Activated naive CD8-positive, alpha-beta T cell treated with anti-CD3 and anti-CD28 coated beads, Interleukin-2, amount 10 ng/mL, durations not matched to agents 7 days and 5 days (primary cell): ENCODE measurements at places on chromosomes 12 and 14. TPM values are rescaled to one million over a fixed set of nuclear protein-coding genes. Genes with fewer than 3 reads are reported as not detected.
A peak's percentile ranks its signal among the peaks of the same experiment; 100 is the strongest.

DNA sequence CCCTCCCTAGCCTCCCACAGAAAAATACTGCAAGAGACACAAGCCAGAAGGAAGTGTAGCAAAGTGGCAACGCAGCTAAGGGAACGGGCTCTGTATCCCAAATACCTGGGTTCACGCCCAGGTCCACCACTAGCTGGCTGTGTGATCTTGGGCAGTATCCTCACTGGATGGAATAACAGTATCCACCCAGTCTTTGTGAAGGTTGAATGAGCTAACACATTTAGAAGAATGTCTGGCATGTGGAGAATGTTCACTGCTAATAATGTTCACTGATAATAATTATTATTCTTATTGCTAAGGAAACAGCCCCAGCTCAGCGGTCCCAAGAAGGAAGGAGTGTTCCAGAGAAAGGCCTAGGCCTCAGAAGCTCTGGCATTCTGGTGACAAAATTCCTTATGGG is 70.9 kb downstream of the VWF start:
- no peaks in the 10 kb centered on the region for H3K4me1 ChIP-seq
- DNase-seq: no peak
- no peak overlapping the region for H3K27ac ChIP-seq
- H3K4me3 ChIP-seq: no peak overlapping the region
- H3K27me3 ChIP-seq: peaks cover 7% of the 10 kb centered on the region

DNA sequence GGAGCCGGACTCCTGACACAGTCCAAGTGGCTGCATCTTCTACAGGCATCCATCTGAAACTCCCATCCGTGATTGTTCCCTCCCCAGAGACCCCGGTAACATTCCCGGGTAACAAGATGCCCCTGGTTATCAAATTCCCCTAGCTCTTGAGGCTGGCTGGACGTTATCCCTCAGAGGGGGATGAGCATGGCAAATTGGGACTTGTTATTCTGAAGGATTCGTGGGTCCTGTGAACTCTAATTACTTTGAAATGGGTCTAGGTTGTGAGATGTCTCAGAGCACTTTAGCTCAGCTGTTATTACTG is 642 bp upstream of the PAN2 start:
- H3K4me3 ChIP-seq: peak overlapping the region; percentile 92
- peaks cover 37% of the 10 kb centered on the region for H3K4me1 ChIP-seq
- H3K36me3 ChIP-seq: peaks cover 9% of the 10 kb centered on the region

Gene DEPDC4
- total RNA-seq: 2.3 TPM

GRCh38 chr14:97641827-97642226 is 844.6 kb downstream of the VRK1 start:
- DNase-seq: no peak
- peaks cover 25% of the 10 kb centered on the region for H3K4me1 ChIP-seq

Gene C14orf39
- not detected for total RNA-seq

DNA sequence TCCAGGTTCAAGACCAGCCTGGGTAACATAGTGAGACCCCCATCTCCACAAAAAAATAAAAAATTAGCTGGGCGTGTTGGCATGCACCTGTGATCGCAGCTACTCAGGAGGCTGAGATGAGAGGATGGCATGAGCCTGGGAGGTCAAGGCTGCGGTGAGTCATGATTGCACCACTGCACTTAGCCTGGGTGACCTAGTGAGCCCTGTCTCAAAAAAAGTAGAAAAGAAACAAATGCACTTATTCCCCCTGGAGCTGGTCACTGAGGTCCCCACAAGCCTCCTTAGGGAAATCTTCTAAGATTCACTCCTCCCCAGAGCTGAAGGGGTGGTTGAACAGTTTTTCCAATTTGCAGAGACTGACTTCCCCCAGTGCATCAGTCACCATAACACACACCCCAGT is 1.6 kb downstream of the CD9 start:
- no peak overlapping the region for H3K27ac ChIP-seq
- peaks cover 37% of the 10 kb centered on the region for H3K27me3 ChIP-seq
- peaks cover 12% of the 10 kb centered on the region for H3K4me1 ChIP-seq
- H3K36me3 ChIP-seq: no peaks in the 10 kb centered on the region

DNA sequence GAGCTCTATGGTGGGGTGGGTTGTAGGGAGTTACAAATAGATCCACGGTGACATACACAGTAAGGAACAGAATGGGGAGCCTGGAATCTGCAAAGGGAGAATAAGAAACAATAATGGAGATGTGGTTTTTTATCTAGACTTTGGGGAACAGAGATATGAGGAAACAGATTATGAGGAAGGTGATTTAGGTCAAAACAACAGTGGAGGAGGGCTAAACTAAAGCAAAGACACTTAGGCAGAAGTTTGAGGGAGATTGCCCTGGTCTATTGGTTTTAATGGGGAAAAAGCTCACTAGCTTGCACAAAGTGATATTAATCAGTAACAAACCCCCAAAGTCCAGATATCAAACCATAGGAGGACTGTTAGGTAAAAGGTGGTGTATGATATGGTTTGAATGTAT is 144.5 kb upstream of the DYRK2 start:
- H3K36me3 ChIP-seq: peaks cover 2% of the 10 kb centered on the region
- peaks cover 6% of the 10 kb centered on the region for H3K4me1 ChIP-seq
- no peak overlapping the region for H3K4me3 ChIP-seq
- no peak for DNase-seq
- H3K27me3 ChIP-seq: no peaks in the 10 kb centered on the region
- H3K27ac ChIP-seq: no peak overlapping the region

- peak overlapping the region; percentile 13 for H3K27ac ChIP-seq
- H3K4me1 ChIP-seq: no peaks in the 10 kb centered on the region
- no peaks in the 10 kb centered on the region for H3K36me3 ChIP-seq
- no peak for DNase-seq
Observed at GRCh38 chr14:102227184-102227964, 77.6 kb downstream of the MOK start.

DNA sequence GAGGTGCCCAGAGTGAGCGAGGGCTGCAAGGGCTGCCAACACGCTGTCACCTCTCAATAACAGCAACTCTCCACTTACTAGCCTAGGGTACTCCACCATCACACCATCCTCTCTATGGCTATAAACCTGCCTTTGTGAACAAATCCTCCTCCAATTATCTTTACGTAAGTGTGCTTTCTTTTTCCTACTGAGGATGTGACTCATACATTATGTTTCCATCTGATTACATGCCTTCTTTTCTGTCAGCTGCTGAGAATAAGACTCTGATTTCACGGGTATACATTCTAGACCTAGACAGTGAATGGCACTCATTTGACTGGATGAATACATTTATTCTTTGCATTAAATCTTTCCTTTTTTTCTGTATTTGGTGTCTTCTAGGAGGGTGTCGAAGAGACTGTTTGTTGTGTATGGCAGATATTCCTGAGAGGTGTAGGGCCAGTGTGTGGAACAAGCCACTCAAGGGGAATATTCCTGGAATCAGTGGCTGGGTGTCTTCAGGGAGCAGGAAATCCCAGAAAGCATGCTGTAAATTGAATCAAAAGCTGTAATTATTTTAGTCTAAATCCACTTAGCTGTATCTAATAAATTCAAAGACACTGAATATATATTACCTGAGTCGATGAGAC is 327.3 kb upstream of the TMTC1 start:
- no peak overlapping the region for H3K27ac ChIP-seq
- DNase-seq: no peak
- no peaks in the 10 kb centered on the region for H3K27me3 ChIP-seq
- no peaks in the 10 kb centered on the region for H3K4me1 ChIP-seq
- H3K36me3 ChIP-seq: no peaks in the 10 kb centered on the region

Gene RNASE4
- total RNA-seq: 0.62 TPM

- peak overlapping the region; percentile 71 for H3K27ac ChIP-seq
- H3K36me3 ChIP-seq: peaks cover 19% of the 10 kb centered on the region
- H3K27me3 ChIP-seq: no peaks in the 10 kb centered on the region
- peaks cover 28% of the 10 kb centered on the region for H3K4me1 ChIP-seq
Observed at GRCh38 chr12:119990382-119990874, 1.4 kb downstream of the BICDL1 start.

GRCh38 chr14:56172571-56172971 is 54.4 kb downstream of the PELI2 start:
- no peak for DNase-seq
- peak overlapping the region; percentile 77 for H3K27ac ChIP-seq
- peaks cover 9% of the 10 kb centered on the region for H3K36me3 ChIP-seq
- peaks cover 3% of the 10 kb centered on the region for H3K27me3 ChIP-seq
- peak overlapping the region; percentile 70 for H3K4me3 ChIP-seq
- H3K4me1 ChIP-seq: peaks cover 33% of the 10 kb centered on the region

Gene SPIC
- not detected for total RNA-seq

Gene ZFHX2
- total RNA-seq: 0.75 TPM

- H3K27me3 ChIP-seq: no peaks in the 10 kb centered on the region
- no peak for DNase-seq
- H3K36me3 ChIP-seq: no peaks in the 10 kb centered on the region
- no peak overlapping the region for H3K4me3 ChIP-seq
- H3K27ac ChIP-seq: no peak overlapping the region
Observed at GRCh38 chr14:32761381-32761968, 177.2 kb upstream of the NPAS3 start.

Gene FAM222A
- total RNA-seq: 0.96 TPM

Gene IFNG-AS1
- total RNA-seq: 5.2 TPM

DNA sequence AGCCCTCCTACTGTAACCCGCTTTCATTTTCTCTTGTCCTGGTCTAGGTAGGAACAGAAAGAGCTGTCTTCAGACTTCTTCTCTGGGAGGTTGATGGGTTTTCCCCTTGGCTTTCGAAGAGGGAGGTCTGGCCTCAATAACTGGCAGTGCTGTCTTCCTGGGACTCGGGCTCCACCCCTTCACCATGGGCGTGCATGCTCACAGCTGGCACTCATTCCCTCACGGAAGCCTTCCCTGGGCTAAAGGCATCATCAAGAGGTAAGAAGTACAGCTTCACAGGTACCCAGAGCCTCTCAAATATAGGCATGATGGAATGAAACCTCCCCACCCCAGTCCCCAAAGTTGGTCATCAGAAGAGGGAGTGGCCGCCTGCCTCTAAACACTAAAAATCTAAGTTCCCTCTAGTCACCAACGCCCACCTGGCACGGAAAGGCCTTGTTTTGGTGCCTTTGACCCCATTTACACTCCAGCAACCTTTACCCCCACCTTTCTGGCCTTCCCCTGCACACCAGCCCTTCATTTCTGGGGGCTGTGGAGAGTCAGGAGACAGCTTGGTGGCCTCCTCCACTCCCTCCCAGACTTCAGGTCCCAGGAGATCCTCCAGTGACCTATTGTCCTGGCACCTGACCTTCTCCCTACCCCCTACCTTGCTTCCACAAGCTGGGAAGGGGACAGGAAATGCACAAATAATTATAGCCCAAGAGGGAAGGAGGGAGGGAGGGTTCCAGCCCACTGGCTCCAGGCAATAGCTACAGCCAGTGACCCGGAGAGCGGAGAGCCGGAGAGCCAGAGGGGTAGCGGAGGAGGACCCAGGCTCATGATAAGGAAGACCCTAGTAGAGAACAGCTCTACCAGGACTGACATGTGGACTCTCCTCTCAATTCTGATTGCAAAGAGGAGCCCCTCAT is 2.8 kb downstream of the RAPGEF3 start:
- no peak overlapping the region for H3K4me3 ChIP-seq
- peaks cover 28% of the 10 kb centered on the region for H3K4me1 ChIP-seq
- H3K36me3 ChIP-seq: no peaks in the 10 kb centered on the region
- DNase-seq: no peak

DNA sequence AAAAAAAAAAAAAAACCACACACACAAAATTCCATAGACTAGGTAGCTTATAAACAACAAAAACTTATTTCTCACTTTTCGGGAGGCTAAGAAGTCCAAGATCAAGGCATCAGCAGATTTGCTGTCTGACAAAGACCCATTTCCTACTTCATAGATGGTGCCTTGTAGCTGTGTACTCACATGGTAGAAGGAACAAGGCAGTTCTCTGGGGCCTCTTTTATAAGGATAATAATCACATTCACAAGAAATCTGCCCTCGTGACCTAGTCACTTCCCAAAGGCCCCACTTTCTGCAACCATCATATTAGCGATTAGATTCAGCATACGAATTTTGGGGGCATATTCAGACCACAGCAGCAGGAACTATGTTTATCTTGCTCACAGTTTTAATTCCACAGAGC is 54.9 kb downstream of the STXBP6 start:
- H3K27me3 ChIP-seq: peaks cover 7% of the 10 kb centered on the region
- H3K4me3 ChIP-seq: no peak overlapping the region
- H3K27ac ChIP-seq: no peak overlapping the region
- H3K36me3 ChIP-seq: no peaks in the 10 kb centered on the region
- DNase-seq: no peak

DNA sequence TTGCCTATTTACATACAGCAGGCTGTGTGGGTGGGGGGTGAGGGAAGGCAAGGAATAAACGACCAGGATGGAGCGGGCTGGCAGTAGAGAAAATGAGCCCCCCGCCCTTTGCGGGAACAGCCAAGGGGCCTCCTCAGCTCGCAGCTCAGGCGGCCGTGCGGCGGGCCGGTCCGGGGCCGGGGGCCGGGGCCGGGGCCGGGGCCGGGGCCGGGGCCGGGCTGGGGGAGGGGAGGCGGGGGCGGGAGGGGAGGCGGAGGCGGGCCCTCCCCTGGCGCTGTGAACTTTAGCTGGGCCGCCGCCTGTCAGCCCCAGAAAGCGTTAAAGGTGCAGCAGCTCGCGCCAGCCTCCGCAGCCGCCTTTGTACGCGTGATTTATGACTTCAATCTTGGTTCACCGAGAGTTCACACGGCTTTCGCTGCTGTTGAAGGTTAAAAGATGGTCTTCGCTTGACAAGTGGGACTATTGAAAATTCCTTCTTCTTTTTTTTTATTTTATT is 28.8 kb downstream of the HOXC4 start:
- H3K4me3 ChIP-seq: peak overlapping the region; percentile 84
- H3K27ac ChIP-seq: peak overlapping the region; percentile 87

DNA sequence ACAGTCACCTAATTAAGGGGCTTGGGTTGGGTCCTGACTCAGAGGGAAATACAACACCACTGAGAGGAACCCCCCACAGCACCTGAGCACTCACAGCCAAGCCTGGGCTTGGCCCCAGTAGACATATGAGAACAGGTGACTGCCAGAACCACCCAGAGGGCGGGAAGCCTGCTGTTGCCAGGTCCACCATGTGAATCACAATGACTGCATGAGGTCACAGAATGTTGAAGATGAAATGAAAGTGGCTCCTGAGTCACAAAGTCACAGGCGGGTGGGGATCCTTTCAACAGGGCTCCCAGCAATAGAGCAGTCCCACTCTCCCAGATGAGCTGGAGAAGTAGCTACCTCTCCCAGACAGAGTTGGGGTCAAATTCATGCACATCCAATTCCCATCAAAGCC is at the start of gene LRRC74A:
TSS of gene LRRC74A (plus strand) at position 287 of the 400 bp plus-strand sequence. CDS start 290 bp downstream, outside the sequence.
- no peak within 1 kb of the TSS for H3K27ac ChIP-seq
- peaks cover 6% of the 10 kb centered on the region for H3K27me3 ChIP-seq
- H3K36me3 ChIP-seq: no peaks in the 10 kb centered on the region
- H3K4me1 ChIP-seq: no peaks in the 10 kb centered on the region

Gene NR1H4
- total RNA-seq: not detected

DNA sequence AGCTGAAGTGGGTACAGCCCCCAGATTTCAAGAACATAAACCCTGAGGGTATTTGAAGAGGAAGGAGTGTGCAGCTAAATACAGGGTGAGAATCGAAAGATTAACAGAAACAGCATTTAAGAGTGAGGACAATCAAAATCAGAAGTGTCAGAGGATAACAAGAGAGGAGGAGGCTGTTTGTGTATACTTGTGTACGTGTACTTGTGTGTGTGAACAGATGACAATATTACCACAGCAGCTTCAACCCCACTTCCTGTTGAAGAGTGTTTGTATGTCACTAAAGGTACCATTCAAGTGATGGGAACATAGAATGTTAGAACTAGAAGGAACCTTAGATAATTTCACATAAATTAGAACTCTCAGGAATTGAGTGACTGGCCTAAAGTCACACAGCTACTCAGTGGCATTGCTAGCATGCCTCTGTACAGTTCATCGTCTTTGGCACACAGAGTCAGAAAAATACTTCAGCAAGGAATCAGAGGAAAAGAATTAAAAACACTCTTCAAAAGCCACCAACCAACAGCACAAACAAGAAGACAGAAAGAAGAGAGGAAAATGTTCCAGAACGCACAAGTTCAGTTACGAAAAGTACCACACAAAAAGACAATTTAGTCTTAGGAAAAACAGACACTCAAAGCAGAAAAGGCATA is 164.3 kb upstream of the BCL2L14 start:
- H3K4me1 ChIP-seq: peaks cover 26% of the 10 kb centered on the region
- peak overlapping the region; percentile 49 for H3K27ac ChIP-seq
- DNase-seq: no peak
- H3K27me3 ChIP-seq: peaks cover 8% of the 10 kb centered on the region
- H3K36me3 ChIP-seq: peaks cover 11% of the 10 kb centered on the region
